ENCODE measurements at places on chromosomes 1 and 21. TPM values are rescaled to one million over a fixed set of nuclear protein-coding genes. Genes with fewer than 3 reads are reported as not detected.

TMEM200B gene
- not detected for total RNA-seq

ITGB2 gene
- total RNA-seq = 761 TPM

RPTN gene
- total RNA-seq = not detected

KCNE1 gene
- total RNA-seq = 1.2 TPM

C21orf58 gene
- total RNA-seq = 1.0 TPM

PADI3 gene
- total RNA-seq = not detected

CFAP141 gene
- not detected for total RNA-seq

CRNN gene
- not detected for total RNA-seq

SMIM1 gene
- 0.73 TPM for total RNA-seq

FAM43B gene
- not detected for total RNA-seq

S100A5 gene
- total RNA-seq = not detected

ADGRB2 gene
- total RNA-seq = 0.73 TPM

SNAPIN gene
- 10.2 TPM for total RNA-seq

AADACL3 gene
- total RNA-seq = not detected

CNR2 gene
- total RNA-seq = 3.3 TPM

TAS1R3 gene
- 0.94 TPM for total RNA-seq

LINGO4 gene
- total RNA-seq = under 0.01 TPM

ANKRD35 gene
- total RNA-seq = not detected

ATP1A2 gene
- 0.10 TPM for total RNA-seq

SAMD13 gene
- total RNA-seq = 0.31 TPM

MFAP2 gene
- not detected for total RNA-seq

EFNA1 gene
- total RNA-seq = 0.84 TPM

ZMYM4 gene
- total RNA-seq = 31.0 TPM

PDE9A gene
- total RNA-seq = 3.0 TPM

ZC3H11A gene
- total RNA-seq = 160 TPM

SLAMF6 gene
- 8.2 TPM for total RNA-seq

FMO2 gene
- total RNA-seq = not detected

HTR6 gene
- total RNA-seq = 0.31 TPM

Data from mononuclear cell (primary cell).